ENCODE measurements at places on chromosomes 2 and 18.

DNA sequence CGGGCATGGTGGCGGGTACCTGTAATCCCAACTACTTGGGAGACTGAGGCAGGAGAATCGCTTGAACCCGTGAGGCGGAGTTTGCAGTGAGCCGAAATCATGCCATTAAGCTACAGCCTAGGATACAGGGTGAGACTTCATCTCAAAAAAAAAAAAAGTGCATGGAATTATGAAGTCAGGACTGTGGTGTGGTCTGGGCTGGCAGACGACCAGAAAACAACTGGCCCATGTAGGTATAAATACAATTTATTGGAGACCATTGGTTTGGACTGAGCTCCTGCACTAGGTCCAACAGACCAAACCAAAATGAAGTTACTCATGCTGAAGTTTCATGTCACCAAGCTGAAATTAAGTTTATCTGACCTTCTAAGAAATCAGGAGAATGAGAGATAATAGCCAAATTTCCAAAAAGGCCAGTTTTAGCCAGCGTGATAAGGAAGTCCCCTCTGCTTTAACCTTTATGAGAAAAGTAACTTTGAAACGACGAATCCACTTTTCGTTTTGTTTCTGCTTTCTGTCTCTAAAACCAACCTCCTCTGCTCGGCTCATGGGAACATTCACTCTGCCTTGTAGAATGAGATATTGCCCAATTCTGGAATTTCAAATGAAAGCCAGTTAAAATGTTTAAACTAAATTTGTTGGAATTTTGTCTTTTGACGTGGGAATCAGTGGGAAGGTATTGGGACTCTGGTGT, 17.7 kb upstream of the RAB10 start:
- DNase-seq: no peak

DNA sequence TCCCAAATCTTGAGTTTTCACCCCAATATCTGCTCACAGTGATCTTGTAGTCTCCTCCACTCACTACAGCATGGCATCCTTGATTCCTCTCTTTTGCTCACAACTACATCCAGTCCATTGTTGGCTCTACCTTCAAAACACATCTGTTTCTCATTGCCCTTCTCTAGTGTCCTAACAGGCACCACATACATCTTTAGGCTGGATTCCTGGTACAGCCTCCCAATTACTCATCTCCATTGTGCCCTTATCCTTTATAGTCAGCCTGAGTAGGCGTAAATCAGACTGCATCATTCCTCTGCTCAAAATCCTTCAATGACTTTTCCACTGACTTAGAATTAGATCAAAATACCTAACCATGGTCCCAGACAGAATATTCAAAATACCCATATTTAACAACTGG, 10.7 kb upstream of the TAF1B start:
- no peak for DNase-seq

- DNase-seq: no peak
Measured at GRCh38 chr2:48722391-48722790, 33.1 kb downstream of the LHCGR start.

DNA sequence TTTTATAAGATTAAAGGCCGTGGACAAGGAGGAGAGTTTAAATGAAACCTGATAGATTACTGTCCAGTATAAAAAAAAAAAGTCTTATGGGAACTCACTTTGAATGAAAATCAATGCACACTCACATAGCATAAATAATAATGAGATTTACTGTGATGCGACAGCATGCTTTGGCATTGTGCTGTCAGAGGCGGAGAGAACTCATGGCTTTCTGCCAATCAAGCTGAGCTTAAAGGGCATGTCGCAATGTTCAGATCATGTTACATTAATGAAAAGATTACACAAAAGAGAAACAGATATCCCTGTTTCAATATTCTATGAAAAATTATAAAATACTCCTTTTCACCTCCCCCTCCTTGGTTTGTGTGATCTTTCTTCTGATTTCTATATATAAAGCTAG, 310.8 kb downstream of the ERBB4 start:
- peak; percentile 90 for DNase-seq

- no peak for DNase-seq
Measured at GRCh38 chr2:15956751-15957736, 16.7 kb downstream of the MYCN start.

DNA sequence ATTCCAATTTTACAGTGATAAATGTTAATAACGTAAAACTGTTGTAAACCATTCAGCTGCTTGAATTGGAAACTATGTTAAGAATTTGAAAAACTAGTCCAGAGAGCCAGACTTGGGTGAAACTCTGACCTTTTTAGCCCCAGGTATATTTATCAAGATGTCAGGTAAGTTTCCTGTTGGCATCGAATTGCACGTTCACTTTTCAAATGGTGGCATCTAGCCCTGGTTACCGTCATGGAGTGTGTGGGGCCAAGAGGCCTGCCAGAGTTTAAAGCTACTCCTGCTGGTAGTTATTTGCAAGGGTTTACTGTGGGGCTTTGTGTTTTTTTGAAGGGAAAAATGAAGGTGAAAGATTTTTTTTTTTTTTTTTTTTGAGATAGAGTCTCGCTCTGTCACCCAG, 109.9 kb downstream of the WDSUB1 start:
- DNase-seq: no peak

GRCh38 chr2:41698678-41699422, 349.0 kb upstream of the PKDCC start:
- DNase-seq: peak; percentile 7

- DNase-seq: no peak
Measured at GRCh38 chr2:232697807-232698110, 628 bp downstream of the GIGYF2 start.

DNA sequence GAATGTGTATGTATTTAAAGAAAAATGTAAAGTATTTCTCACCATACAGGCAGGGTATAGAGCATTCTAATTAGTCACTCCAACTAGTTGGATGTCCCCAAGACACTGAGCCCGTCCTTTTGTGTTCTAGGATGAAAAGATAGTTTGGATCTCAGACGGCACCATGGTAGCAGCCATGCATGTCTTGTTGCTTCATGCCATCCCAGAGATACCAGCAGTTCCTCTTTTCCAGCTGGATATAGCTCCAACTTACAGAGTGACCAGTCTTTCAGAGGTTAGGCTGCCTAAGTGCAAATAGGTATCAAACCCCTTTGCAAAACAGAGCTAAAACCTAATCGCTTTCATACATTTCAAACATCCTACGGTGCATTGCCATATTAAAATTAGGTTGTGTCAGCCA, 275.3 kb downstream of the MTX2 start:
- no peak for DNase-seq

- no peak for DNase-seq
Measured at GRCh38 chr2:64657411-64657810, 3.7 kb upstream of the SERTAD2 start.

GRCh38 chr2:236826606-236827156, 257.1 kb downstream of the ACKR3 start:
- no peak for DNase-seq

DNA sequence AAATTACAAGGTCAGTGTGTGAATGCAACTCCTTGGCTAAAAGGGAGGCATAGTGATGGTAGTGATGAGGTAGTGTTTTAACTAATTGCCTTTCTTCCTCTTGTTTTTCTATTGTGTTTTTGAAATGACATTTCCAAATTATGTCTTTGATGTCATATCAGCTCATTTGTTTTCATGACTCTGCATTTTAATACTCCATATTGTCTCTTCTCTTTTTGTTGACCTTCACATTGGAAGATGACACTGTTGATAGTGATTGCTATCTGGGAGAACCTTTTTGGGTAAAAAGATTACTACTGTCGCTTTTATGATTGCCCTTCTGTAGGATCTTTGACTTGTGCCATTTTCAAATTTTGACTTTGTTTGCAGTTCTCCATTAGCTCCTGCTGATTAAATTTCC, 3.0 kb downstream of the GIGYF2 start:
- DNase-seq: no peak

DNA sequence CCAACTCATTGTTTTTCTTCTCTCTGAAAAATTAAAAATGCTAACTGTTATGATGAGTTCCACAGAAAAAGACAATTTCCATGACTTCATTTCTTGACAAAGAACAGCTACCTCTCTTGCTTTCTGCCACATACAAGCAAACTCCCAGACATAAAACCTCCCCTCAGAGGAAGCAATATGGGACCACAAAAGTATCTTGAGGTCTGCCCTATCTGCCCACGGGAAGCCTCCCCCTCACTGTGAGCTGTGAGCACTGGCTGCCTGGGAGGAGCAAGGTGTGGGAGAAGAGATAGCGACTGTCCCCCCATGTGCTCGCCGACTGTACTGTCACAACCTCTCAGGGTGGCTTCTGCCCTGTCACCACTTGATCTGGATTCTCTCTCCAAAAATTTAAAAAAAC, 69.7 kb upstream of the NRP2 start:
- DNase-seq: no peak

GRCh38 chr2:62736899-62737559, 31.5 kb downstream of the EHBP1 start:
- DNase-seq: no peak

DNA sequence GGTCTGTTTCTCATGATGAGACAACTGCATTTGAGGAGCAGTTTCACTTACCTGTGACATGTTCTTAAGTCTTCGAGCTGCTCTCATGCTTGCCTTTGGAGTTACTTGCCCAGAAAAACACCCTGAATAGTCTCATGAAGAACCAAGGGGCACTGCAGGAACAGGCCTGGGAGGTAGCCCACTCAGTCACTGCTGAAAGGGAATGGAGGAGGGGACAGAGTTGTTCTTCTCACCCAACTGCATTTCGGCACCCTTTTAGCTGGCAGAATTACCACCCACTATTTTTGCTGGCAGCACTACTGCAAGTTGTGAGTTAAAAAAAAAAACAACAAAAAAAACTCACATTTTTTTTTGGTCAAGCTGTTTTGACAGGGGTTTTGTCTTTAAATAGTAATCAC, 181.9 kb downstream of the PTPRM start:
- no peak for DNase-seq

- DNase-seq: no peak
Measured at GRCh38 chr2:191198271-191198670, 46.9 kb upstream of the MYO1B start.

DNA sequence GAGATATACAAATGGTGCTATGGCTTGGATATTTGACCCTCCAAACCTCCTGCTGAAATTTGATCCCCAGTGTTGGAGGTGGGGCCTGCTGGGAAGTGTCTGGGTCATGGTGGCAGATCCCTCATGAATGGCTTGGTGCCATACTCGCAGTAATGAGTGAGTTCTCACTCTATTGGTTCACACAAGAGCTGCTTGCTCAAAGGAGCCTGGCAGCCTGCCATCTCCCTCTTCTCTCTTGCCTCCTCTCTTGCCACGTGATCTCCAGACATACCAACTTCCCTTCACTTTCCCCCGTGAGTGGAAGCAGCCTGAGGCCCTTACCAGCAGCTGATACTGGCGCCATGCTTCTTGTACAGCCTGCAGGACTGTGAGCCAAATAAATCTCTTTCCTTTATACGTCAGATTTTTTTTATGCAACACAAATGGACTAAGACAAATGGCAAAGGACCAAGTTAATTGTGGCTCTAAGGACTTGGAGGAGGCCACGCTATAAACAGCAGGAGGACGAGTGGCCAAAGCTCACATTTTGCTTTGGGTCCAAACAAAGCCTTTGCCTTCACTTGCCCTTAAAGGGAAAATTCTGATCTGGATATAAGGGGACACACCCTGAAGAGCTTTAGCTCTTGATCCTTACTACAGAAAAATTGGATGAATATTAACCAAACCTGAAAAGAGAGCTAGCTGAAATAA, 214.7 kb downstream of the SS18 start:
- no peak for DNase-seq

DNA sequence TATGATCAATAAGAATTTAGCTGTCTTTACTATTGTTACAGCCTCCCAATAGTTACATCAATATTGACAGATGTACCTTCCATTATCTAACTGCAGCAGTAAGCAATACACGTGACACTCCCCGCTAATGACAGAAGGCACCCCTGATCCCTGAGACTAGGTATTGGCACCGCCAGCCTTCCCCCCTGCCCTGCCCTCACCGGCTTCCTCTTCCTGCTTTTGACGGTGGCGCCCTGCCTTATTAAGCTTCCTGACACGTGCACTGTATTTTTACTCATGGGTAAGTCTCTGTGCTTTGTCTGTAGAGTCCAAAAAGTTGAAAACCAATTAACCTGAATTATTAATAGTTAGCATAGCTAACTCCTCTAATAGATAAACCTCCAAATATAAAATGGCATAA, 223.5 kb downstream of the EIPR1 start:
- DNase-seq: no peak

DNA sequence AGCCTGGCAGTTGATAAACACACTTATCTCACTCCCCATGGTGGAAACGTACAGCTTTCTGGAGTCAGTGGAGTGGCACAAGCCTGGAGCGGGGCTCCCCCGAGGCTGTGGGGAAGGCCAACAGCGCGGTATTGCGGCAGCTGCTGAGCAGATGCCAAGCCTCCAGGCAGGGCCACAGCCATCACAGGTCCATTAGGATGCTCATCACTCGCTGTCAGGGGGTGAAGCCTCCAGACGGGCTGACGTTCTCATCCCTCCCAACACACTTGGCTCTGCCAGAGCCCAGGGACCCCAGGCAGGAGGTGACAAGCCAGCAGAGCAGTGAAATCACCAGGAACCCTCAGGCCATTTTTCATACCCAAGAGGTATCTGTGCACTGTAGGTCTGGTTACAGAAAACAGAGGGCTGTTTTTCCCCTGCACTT, 529.2 kb upstream of the KLHL29 start:
- DNase-seq: no peak

DNA sequence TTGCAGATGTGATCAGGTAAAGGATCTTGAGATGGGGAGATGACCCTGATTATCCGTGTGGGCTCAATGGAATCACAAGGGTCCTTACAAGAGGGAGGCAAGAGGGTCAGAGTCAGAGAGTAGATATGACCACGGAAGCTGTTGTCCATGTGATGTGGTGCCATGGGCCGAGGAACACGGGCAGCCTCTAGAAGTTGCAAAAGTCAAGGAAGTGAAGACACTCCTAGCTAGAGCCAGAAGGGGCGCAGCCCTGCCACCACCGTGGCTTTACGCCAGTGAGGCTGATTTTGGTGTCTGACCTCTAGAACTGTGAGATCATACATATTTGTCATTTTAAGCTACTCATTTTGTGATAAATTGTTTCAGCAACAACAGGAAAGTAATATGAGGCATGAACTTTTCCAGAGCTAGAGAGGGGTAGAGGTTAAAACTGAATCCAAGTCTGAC, 114.4 kb downstream of the CAPN13 start:
- no peak for DNase-seq

GRCh38 chr2:66604326-66604725, 169.4 kb downstream of the MEIS1 start:
- no peak for DNase-seq

DNA sequence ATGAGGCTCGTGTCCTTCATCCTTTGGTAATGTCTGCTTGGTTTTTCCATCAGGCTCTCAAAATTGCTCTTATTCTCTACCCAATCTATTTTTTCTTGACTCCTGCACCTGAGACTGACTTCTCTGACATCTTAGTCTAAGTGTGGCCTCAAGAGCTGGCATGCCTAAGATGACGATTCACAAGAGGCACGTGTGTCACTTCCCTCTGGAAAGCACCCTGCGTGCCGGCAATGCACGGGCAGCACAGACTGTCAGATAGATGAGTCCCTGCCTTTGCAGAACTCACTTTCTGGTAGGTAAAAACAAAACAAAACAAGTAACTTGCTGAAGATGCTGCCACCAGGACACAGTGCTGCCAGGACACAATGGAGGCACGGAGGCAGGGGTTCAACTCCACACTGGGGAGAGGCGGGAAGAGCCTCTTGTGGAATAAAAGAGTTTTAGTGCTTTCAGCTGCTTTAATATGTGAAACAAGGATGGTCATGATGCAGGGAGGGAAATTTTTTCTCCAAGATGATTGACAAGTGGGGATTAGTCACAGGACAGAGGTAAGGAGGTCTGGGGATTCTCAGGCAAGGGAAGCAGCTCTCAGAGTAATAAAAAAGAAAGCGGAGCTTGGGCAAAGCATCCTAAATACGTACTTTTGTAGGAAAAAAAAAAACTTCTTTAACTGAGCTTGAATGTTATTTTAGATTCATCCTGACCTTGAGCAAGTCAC, 27.3 kb downstream of the CYB5A start:
- DNase-seq: no peak
